Right hindlimb (tissue), 1 donor: ENCODE measurements at places on chromosomes 12 and 14.

DNA sequence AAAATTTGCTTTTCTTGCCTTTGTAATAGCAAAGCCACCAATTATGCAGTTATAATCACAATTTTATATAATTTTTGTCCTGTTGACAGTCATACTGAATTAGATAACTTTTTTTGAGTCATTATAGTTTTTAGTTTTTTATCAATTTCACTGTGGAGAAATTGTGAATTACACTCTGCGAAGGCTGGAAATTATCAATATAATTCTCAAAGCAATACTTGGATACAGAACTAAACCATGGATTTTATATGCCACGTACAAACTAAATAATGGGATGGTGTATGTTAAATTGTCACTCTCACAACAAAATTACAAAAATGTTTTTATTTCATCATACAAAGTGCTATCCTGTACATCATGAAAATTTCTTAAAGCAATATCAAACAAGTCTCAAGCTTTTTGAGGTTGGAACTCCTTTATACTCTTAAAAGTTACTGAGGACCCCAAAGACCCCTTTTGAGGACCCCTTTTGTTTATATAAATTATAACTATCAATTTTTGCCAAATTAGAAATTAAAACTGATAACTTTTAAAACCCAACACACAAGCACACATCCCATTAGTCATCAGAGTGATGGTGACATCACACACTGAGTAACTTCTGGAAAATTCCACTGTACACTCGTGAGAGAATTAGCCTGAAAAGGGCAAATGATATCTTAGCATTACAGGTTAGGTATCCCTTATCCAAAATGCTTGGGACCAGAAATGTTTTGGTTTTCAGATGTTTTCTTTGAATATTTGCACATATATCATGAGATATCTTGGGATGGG is 19.8 kb upstream of the AQP2 start:
- DNase-seq = no peak

- DNase-seq = no peak
Measured at GRCh38 chr12:116282371-116283286, 5.1 kb upstream of the MED13L start.

DNA sequence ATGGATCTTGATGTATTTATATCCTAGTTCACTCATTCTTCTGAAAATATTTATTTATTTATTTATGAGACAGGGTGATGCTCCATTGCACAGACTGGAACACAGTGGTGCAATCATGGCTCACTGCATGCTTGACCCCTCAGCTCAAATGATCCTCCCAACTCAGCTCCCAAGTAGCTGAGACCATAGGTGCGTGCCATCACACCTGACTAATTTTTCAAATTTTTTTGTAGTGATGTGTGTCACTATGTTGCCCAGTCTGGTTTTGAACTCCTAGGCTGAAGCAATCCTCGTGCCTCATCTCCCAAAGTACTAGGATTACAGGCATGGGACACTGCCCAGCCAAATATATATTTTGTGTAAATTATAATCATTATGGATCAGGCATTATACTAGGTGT is 595.6 kb upstream of the ATP2B1 start:
- no peak for DNase-seq

GRCh38 chr12:32083489-32083888 is 23.2 kb upstream of the BICD1 start:
- no peak for DNase-seq

DNA sequence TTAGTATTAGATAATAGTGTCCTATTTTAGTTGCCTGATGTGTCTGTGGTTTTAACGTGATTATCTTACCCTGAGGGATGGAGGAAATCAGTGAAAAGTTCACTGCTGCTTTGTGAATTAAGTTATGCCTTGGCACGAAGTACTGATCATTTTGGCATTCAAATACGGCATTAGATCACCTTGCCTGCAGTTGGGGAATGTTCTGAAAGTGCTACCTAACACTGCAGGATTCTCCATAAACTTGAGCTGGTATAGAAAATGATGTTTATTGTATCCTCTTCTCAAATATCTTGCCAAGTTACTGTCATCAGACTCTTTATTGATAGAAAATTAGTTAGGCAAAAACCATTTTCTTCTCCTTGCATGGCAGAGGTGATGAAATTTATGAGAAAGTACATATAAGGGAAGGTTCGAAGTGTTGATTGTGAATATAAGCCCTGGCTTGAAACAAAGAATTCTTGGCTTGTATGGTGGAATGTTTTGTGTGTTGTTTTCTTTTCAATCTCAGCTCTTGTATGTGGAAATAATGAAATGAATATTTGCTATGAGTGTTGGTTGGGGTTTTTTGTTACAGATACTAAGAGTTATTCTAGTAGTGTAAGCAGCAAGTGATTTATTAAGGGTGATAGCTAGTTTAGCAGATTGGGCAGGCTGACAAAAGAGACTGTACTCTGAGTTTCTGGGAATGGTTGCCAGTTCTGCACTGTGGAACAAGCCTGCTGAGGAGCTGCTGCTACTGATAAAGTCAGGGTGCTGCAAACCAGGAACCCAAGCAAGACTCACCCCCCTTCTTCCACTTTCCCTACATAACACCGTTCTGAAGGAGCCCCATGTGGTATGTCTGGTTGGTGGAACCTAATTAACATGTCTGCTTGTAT is 448.3 kb downstream of the PCNX1 start:
- DNase-seq = peak; percentile 49

DNA sequence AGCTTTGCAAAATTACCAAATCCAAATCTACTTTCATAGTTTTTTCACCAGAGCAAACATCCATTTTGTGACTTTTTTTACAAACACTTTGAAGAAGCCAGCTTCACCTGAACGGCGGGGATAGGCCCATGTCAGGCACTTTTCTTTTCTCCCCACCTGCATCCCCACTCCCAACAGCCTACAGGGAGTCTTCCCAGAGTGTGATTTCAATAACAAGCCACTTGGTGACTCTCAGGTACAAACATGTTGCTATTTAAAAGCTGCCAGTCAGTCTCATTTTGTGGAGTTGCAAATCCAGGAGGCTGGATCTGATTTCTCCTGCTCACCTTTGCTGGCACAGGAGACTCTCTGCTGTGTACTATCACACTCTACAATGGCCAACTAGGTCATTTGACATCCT is 285.5 kb downstream of the KCNH5 start:
- no peak for DNase-seq

DNA sequence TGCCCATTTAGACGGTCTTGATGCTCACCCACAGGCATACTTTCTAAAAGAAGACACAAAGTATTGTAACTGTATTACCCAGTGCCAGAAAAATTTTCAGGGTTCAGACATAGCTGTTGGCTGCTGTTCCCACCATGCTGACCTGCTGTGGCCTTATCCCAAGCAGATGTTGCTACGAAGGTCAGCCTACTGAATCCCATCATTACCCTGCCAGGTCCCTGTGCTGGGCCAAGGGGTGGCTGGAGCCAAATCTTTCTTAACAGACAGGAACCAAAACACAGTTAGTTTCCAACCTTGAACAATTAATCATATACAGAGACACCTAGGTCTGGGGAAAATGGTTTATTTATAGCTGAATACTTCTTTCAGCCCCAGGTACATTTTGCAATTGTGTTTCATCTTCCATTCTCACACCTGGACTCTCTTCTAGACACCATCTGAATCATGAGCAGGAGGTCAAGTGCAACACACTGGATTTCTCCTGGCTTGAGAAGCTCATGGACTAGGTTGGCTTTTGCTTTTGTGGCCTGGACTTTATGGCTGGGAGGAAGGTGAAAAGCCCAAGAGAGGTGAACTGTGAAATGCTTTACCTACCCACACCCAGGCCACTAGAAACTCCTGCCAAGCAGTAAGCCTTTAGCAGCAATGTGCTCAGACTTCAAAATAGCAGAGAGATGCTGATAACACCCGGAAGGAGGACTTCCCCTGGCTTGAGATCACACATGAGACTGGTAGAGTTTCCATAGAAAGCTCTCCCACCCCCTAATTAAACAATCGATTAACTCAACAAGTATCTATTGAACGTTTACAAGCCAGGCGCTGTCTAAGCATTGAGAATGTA is 150.1 kb downstream of the SUDS3 start:
- no peak for DNase-seq

DNA sequence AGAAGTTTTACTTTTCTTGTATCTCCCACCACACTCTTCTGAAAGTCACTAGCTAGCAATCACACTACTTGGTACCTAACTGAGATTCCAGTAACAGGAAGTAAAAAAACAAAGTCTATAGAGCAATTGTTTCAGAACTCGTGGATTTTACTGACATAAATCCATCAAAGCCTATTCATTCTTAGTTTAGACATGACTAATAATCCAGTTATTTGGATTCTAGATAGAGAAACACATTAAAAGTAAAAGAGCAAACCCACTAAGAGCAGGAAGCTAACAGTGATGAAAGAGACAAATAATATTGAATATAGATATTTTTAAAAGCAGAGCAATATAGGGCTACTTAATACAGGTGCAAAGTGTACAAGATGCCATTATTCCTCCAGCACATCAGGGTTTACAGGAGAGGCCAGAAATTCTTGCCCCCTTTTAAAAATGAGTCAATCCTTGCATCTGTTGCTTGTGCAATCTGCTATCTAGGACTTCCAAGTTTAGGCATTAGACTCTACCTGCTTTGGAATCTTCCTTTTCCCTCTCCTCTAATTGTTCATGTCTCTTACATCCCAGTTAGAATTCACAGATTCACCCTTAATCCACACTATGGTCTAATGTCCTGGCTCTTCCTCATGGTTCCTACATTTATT is 6.0 kb downstream of the HEATR5A start:
- DNase-seq = no peak

DNA sequence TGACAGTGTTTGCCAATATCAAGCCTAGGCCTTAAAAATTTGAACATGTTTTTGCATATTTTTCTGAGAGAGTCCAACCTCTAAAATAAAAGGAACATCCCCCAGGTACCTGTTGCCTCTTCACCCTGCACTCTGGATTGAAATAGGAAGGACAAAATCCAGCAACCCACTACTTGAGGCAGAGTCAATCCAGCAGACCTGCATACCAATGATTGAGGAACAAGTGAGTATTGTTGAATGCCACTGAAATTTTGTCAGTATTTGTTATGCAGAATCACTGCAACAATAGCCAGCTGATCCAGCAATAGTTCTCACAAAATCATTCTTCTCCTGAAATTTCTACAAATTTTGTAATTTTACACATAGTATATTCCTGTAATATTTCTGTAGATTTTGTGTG is 460.6 kb upstream of the FOXG1 start:
- DNase-seq = no peak

- no peak for DNase-seq
Measured at GRCh38 chr12:73112035-73112816, 840.1 kb downstream of the TRHDE start.

- DNase-seq = no peak
Measured at GRCh38 chr14:99794151-99794780, 1.1 kb downstream of the EML1 start.

DNA sequence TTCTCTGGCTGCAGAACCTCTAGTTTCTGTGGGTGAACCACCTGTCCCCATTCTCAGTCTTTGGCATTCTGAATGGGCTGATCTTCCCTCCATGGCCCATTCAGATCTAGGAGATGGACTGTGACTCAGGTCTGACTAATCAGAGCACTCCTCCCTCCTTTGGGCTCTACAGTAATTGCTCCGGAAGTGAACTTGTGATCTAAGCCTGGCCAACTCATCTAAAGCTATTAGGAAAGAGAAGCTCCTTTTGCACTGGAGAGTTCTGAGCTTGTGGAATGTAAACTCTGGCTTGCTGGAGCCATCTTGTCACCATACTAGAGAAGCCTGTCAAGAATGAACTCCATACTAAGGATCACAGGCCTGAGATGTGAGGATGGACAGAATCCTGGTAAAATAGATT is 168.2 kb downstream of the SUDS3 start:
- no peak for DNase-seq

- no peak for DNase-seq
Measured at GRCh38 chr12:12198124-12198523, 68.7 kb downstream of the LRP6 start.

- peak; percentile 46 for DNase-seq
Measured at GRCh38 chr12:119692997-119693396, 25.1 kb downstream of the PRKAB1 start.

DNA sequence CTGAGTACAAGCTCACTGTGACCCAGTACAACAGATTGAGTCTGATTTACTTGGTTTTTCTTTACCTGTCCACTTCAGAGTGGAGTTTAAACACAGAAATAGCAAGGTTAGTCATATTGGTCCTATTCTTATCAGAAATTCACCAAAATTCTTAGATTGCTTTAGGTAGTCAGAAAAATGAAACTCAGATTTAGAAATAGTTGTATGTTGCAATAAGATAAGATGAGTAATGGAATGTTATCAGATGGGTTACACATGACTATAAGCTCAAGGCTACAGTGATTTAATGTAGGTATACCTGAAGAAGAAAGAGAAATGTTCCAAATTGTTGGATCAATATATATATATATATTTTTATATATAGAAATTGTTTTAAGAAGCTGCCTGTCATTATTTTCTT is 524.1 kb downstream of the LRFN5 start:
- no peak for DNase-seq

DNA sequence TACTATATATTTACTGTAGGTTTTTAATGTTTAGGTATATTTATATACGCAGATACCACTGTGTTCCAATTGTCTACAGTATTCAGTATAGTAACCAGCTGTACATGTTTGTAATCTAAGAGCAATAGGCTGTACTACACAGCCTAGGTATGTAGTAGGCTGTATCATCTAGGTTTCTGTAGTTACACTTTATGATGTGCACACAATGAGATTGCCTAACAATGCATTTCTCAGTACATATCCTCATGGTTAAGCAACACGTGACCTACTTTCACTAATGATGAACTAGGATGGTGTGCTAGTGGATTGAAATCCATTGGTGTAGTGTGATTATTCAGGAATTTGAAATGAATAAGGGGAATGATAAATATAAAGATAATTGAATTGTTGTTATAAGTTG is 77.7 kb downstream of the ETNK1 start:
- no peak for DNase-seq

GRCh38 chr12:24530689-24531088 is 418.2 kb downstream of the BCAT1 start:
- DNase-seq = no peak

DNA sequence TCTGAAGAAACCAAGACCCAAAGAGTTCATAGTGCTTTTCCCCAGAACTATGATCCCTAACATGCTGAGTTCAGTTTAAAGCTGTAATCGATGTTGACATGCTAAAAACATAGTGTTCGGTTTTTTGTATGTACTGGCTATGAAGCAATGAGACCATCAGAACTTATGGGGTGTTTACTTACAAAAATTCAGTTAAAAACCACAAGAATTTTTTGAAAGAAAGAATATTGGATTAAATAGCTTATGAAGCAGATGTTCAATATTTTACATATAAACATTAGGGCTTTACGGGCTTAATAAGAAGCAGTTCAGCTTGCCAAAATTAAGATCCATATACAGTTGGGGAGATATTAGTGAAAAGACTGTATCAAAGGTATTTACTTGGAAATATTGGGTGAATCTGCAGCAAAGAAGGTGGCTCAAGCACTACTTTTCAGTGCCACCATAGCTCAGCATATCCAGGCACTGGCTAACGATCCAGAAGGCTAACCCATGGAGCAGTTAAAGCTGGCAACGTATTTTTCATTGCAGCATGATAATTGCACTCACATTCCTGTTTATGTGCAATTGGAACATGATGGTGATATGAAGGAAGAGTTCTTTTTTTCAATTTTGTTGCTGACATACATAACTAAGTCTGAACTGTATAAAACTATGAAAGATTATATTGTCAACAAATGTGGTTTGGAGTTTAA is 125.9 kb downstream of the EFCAB11 start:
- DNase-seq = no peak

GRCh38 chr14:100737526-100737925 is 10.8 kb downstream of the DLK1 start:
- DNase-seq = no peak
